ENCODE measurements at places on chromosomes 16 and 17.

- DNase-seq: no peak
Measured at GRCh38 chr16:61654962-61655361, 381.3 kb downstream of the CDH8 start.

- DNase-seq: no peak
Measured at GRCh38 chr17:1942066-1942365, 83.1 kb downstream of the RTN4RL1 start.

DNA sequence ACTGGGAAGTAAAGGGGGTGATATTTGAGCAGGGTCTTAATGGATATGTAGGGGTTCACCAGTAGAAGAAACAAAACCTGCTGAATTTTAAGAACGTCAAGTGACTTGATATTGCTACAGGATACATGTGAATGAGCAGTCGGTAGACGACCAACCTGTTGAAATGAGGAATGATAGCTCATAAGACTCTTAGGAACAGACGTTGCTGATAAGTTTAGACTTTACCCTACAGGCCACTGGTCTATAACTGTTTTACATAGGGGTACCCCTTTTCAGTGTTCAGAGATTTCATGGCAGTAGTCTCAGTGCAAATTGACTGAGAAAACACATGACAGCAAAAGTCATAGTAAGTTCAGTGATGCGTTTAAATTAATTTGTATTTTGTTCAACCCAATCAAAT lies 45.9 kb downstream of the TMEM114 start:
- no peak for DNase-seq

DNA sequence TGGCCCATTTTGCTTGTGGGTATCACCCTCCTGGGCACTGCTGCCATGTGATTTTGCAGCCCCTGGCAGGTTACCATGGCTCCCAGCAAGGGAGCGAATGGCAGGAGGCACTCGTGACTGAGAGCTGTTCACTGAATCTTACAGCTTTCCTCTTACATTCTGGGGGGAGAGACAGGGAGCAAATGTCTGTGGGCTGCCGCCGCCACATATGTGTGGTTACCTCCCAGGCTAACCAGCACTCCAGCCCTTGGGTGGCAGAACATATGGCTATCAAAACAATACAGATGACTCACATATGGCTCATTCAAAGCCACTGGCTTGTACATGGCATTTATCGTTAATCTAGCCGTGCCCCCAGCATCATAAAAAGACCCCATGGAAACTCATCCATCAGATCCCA lies 19.8 kb downstream of the GTF3C1 start:
- no peak for DNase-seq

- DNase-seq: no peak
Measured at GRCh38 chr17:56830726-56831368, 2.9 kb downstream of the C17orf67 start.

- peak; percentile 88 for DNase-seq
Measured at GRCh38 chr17:7296189-7296861, 1.9 kb upstream of the YBX2 start.

DNA sequence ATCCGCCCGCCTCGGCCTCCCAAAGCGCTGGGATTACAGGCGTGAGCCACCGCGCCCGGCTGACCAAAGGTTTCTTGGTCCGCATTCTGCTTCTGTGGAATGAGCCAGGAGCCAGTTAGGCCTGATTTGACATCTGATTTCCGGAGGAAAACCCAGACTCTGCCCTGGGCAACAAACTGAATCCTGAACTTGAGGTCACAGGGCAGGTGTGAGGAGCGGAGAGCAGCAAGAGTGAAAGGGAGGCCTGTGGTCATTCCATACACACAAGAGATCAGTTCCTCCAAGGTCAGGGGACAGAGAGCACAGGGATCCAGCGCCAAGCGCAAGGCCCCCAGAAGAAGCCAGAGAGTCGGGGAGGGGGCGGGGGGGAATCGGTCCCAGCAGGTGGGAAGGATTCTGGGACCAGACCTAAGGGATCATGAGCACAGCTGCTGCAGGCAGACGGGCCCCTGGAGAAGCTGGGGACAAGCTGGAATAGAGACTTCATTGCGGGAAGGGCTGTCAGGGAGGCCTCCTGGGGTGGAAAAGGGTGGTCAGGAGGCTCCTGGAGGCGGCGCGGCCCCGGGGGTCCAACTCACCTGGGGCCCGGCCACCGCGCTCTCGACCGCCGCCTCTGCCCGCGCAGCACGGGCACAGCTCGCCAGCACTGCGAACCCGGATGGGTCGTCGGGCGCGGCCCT lies 436 bp downstream of the SHPK start:
- peak; percentile 61 for DNase-seq

GRCh38 chr17:30323895-30324319 lies 9.9 kb downstream of the TMIGD1 start:
- DNase-seq: peak; percentile 49

DNA sequence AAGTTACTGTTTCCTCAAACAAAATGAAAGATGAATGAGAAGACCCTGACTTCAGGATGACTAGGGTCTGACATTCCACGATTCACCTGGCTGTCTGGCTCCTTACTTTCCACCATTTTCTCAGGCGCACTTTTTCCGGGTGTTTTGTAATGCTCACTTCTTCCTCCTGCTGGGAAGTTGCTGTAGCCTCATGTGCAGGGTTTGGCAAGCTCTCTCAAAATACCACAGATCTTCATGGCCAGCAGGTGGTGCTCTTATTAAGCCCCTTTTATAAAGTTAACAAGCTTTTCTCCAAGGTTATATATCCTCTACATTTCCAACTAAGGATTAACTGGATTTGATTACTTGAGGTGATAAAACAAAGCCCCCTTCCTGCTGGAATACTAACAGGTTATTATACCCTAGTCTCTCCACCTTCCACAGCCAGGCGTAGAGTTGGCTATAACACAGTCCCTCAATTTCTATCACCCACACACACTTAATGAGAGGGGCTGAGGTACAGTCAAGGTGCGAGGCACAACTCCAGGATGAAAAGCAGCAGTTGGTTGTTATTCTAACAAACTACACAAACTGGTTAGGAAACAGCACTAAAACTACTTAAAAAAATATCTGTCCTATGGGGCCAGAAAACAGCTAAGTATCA lies 45.4 kb downstream of the STH start:
- DNase-seq: peak; percentile 81

GRCh38 chr17:9087921-9088320 lies 66.6 kb downstream of the NTN1 start:
- no peak for DNase-seq

DNA sequence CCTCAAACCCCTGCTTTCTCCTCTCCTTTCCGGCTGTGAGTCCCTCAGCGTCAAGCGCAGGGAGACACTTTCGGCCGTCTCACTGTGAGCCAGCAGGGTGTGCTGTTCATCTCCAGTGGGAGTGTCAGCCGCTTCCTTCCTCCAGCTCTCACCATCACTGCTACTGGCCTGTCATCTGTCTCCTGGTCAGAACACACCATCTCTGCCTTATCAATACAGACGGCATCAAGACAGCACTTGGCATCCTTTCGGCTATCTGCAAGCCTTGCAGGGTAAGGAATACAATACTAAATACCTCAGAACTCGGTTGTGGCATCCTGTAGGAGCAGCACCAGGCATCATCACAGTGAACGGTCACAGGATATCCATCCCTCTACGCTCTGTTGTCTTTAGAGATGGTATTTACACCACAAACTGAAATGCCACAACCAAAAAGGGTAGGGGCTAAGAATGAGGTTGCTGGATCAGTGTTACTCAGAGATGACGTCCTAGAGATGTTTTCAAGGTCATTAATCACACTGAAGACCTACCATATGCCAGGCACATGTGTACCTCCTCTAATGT lies 20.7 kb upstream of the CMTM4 start:
- peak; percentile 47 for DNase-seq

DNA sequence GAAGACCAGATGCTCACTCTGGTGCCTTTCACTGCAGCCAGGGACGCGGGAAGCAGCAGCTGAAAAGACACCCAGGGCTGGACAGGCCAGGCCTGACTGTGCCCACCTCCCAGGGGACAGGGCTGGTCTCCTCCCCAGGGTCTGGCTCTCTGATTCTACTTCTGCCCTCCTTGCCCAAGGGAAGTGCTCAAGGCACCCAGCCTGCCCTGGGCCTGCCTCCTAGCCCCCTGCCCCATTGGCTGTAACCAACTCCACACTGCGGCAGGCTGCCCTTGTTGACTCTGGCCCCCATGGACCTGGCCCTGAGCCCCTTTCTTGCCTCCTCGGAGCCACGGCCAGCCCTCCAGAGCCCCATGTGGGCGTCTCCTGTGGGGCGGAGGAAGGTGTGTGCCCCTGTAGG lies 212.5 kb downstream of the NTN1 start:
- DNase-seq: no peak

DNA sequence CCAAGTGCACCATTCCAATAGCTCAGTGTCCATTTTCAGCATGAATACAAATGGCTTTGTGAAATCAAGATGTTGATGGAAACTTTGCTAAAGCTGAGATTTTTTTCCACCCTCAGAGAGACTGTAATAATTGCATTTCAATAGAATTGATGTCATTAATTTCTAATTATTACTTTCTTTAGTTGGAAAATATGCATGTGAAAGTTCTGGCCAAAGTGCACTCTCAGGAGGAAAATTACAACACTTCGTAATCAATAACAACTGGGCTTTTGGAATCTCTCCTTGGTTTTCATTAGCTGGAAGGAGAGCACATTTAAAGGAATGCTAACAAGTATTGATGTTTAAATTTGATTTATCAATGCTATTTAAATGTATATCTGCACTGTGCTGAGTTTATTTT lies 529.5 kb upstream of the CDH8 start:
- DNase-seq: no peak

- no peak for DNase-seq
Measured at GRCh38 chr16:1915732-1916639, 2.2 kb downstream of the HS3ST6 start.

GRCh38 chr17:81867170-81867990 lies 3.8 kb downstream of the ARHGDIA start:
- DNase-seq: peak; percentile 63

DNA sequence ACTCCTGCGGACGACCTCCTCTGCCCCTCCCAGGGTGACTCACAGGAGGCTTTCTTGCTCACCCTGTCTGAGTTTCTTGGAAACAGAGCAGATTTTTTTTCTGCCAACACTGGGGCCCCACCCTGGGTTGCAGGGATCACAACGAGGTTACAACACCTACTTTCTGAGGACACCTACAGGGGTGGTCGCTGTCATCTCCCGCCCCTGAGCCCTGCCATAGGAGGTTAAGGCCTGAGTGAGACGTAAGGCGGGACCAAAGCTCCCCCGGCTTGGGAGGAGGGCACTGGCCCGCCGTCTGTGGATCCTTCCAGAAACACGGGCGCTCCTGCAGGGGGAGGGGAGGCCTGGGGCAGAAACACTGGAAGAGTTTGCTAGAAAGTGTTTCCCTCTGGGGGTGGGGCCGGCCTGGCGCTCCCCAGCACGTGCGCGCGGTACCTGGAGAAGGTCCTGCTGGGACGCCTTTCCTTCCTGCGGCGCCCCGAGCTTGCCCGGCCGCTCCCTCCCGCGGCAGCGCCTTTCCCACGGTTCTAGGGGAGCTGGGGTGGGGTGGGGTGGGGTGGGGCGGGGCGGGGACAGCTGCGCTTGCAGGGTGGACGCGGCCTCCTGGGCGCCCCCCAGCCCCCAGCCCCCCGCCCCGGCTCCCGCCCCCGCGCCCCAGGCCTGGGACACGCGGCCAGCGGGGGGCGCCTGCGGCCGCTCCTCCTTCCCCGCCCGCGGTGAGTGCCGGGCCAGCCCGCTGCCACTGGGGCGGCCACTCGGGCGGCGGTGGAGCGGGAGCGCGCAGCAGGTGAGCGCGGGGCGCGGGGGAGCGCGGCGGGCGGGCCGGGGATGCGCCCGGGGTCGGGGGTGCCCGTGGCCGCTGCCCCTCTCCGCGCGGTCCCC lies 20.7 kb upstream of the ADCY7 start:
- DNase-seq: peak; percentile 68

- DNase-seq: no peak
Measured at GRCh38 chr16:10126686-10127085, 55.5 kb downstream of the GRIN2A start.

DNA sequence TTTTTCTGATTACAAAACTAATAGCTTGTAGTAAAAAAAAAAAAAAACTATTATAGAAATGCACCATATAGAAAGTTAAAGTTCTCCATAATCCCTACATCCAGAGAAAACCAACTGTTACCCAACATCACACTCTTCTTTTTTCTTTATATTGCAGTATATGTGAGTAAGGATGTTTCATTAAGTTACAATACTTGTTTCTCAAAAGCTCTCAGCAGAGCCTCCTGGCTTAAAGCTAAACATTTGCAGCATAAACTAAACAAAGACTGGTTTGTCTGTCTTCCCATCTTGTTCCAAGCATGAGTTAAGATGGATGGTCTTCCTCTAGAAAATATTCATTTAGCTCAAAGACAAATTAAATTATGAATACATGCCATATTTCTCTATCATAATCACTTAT lies 25.2 kb downstream of the GRB2 start:
- no peak for DNase-seq

DNA sequence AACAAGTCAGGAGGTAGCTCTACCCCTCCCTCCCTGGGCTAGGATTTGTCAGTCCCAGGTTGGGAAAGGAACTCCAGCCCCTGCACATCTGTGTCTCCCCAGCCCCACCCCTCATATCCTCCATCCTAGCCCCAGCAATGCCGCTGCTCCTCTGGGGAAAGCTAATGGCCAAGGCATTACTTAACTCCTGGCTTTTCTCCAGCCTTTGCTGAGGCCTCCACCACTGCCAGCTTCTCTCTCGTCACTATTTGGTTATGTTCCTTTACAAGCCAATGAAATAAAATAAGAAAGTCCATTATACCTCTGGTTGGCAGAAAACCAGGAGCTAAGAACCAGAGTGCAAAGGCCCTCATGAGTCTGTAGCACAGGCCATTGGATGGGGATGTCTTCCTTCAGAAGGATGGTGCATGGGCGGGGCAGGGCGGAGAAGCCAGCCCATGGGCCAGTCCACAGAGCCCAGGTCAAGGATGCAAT lies 171.0 kb downstream of the CCDC182 start:
- no peak for DNase-seq

DNA sequence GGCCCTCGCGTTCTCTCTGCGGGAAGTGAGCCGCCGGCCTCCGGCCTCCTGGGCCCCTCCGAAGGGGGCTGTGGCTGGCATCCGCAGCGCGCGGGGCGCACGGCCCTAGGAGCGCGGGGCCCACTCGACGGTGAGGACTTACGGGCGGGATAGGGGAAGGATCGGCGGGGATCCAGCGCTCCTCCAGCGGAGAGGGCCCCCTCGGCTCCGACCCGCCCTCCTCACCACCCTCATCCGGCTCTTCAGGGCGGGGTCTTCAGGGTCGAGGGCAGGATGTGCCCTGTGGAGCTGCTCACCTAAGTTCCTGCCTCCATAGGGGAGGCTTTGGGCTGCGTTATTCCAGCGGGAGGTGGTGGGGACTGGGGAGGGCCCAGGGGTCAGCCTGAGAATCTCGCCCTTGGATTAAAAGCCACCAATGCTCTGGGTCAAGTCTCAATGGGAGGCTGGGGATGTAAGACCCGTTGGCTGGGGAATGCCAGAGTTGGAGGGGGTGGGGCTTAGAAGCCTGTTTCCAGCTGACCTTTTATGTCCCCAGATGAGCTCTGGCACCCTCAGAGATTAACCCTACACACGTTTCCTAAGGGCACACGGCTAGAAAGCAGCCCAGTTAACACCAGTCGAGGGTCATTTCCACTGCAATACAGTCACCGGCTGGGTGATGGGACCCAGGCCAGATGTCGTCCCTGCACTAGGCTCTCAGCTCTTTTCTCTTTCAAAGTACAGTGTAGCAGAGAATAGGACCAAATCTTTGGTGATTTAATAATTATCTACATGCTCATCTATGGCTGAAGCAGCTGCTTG lies 13.4 kb downstream of the TBX2 start:
- no peak for DNase-seq

GRCh38 chr16:14286368-14287230 lies 215.5 kb downstream of the MRTFB start:
- DNase-seq: peak; percentile 22

GRCh38 chr16:2852731-2853507 lies 5.1 kb downstream of the PRSS22 start:
- no peak for DNase-seq

GRCh38 chr17:82536512-82537201 lies 17.1 kb downstream of the FOXK2 start:
- no peak for DNase-seq

All from transverse colon (tissue), 4 donors.